ENCODE measurements at places on chromosomes 5 and 9.

- DNase-seq, result peak; percentile 41
These were observed 11.2 kb downstream of the ROPN1L start for GRCh38 chr5:10452768-10453331.

- DNase-seq, result no peak
These were observed 53.8 kb downstream of the ARRDC3 start for GRCh38 chr5:91329283-91329682.

DNA sequence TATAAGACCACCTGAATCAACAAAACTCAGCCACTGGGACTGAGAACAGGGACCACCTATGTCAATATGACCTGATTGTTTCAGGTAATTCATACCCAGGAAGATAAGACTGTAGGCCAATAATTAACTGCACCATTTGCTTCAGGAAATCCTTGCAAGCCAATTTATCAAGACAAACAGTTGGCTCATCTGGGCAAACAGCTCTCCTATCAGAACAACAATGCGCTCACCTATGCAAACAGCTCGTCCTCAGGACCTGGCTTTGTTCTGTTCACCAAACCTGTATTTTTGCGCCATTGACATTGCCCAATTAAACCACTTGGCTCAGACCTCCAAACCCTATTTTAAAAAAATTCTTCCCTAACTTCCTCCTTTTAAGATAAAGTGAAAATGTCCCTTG lies 92.3 kb upstream of the MARCHF11 start:
- no peak for DNase-seq

- no peak for DNase-seq
These were observed 143.3 kb downstream of the FGF10 start for GRCh38 chr5:44245935-44246334.

- peak; percentile 63 for DNase-seq
These were observed 189.1 kb upstream of the PTGER4 start for GRCh38 chr5:40490464-40491111.

GRCh38 chr5:50711280-50711679 lies 44.8 kb downstream of the PARP8 start:
- DNase-seq, result peak; percentile 57

- DNase-seq, result no peak
These were observed 12.8 kb downstream of the AMBP start for GRCh38 chr9:114065304-114065703.

GRCh38 chr9:35079426-35080341 lies at the start of gene FANCG:
FANCG (minus strand) TSS chr9:35079942; CDS start chr9:35079524, 418 bp downstream.
- DNase-seq, result peak; percentile 94

DNA sequence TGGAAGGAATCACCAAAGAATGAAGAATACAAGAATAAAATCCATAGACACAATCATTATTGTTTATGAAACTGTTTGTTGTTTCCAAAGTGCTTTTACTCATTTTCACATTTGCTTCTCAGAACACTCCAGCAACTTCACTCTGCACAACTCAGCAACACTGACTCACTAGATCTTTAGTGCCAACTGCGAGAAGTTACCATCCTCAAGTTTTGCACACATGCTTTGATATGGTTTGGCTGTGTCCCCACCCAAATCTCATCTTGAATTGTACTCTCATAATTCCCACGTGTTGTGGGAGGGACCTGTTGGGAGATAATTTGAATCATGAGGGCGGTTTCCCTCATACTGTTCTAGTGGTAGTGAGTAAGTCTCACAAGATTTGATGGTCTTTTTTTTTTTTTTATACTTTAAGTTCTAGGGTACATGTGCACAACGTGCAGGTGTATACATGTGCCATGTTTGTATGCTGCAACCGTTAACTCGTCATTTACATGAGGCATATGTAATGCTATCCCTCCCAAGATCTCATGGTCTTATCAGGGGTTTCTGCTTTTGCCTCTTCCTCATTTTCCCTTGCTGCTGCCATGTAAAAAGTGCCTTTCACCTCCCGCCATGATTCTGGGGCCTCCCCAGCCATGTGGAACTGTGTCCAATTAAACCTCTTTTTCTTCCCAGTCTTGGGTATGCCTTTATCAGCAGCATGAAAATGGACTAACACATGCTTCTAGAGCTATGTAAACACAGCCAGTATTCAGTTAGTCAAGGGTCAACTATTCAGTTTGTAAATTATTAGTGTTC lies 36.9 kb downstream of the CLINT1 start:
- no peak for DNase-seq

- DNase-seq, result no peak
These were observed 63.1 kb upstream of the ATG10 start for GRCh38 chr5:81908771-81909170.

GRCh38 chr5:114362197-114362976 lies 517 bp downstream of the KCNN2 start:
- DNase-seq, result peak; percentile 82

All from GM06990 (cell line).